ENCODE measurements at places on chromosomes 4 and X. TPM values are rescaled to one million over a fixed set of nuclear protein-coding genes. Genes with fewer than 3 reads are reported as not detected.

SHOX gene
- 0.02 TPM for total RNA-seq

ZNF280C gene
- 2.4 TPM for total RNA-seq

GIMD1 gene
- total RNA-seq, result not detected

MGAT4D gene
- not detected for total RNA-seq
